Stimulated activated CD8-positive, alpha-beta memory T cell treated with anti-CD3 and anti-CD28 coated beads, Interleukin-4, amount 100 ng/mL, for 1 hour (primary cell): ENCODE measurements at places on chromosomes 1 and 21.

DNA sequence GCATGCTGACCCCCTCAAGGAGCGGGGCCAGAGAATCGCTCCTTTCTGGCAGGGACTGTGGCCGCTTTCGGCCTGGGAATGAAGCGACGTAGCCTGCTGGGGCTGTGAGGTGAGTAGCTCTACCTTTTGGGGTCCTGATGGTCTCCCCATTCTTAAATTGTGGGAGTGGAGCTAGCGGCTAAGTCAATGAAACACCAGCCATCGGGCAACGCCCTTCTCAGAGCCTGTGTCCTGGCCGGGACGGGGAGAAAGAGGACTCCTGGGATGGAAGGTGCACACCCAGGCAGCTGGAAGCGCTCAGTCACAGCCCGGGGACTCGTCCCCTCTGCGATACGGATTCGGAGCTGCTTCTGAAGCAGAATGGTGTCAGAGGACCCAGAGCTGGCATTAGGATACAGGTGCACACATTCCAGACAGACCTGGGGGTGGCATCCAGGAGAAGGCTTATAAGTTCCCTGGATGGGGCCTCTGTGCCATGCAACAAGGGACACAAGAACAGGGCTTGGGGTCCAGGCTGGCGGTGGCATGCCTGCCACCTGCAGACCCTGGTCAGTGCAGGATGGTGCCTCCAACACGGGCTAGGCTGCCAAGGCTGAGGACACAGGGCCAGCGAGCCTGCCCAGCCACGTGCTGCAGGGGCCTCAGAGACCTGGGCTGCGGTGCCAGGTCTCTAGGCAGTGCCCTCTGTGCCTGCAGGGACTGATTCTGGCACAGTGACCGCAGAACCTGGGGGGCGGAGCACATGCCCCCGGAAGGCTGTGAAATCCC is 945 bp upstream of the WNT9A start:
- no peak for DNase-seq

DNA sequence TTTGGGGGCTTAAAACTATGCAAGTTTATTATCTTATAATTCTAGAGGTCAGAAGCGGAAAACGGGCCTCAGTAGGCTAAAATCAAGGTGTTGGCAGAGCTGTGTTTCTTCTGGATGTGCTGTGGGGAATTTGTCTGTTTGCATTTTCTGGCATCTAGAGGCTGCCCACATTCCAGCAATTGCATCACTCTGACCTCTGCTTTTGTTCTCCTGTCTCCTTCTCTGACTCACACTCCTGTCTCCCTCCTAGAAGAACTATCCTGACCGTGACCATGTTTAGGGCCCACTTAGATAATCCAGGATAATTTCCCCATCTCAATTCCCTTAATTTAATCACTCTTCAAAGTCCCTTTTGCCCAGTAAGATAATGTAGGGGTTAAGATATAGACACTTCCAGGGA is 127.4 kb upstream of the DEPDC1 start:
- DNase-seq: no peak

DNA sequence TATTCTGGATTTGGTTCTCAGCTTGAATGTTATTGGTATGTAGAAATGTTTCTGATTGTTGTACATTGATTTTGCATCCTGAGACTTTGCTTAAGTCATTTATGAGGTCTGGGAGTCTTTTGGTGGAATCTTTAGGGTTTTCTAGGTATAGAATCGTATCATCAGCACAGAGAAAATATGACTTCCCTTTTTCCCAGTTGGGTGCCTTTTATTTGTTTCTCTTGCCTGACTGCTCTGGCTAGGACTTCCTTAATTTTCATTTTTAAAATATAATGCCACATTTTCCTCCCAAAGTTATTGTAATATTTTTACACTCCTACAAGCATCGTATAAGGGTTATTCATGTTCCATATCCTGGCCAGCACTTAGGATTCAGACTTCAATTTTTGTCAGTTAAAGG is 111.1 kb downstream of the FNBP1L start:
- no peak for DNase-seq

DNA sequence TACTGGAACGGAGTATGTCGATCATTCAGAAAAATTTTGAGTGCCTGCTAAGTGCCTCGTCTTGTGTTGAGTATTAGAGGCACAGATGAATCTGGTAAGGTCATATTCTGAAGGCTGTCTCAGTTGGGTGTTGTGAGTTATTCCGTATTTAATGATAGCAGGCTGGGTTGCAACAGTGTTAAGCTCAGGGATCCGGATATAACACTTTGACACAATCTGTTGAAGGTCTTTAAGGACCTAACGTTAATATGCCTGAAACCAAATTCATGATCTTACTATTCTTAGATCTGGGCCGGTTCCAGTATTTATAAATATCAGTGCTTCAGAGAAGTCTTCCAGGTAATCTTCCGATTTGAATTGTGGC is 555 bp downstream of the PRPF38A start:
- no peak for DNase-seq

DNA sequence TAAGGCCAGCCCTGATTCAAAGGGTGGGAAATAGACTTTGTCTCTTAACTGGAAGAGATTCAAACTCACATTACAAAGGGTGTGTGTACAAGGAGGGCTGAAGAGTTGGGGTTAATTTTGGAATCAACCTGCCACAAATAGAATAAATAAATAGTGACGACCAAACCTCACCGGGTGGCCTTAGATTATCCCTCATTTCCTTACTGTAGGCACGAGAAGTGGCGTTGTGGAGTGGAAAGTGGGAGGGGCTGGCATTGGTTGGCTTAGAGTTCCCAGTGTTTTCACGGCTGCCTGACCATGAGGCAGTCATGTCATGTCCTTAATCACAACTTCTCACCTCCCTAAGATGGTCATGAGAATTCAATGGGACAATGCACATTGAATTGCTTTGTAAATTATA is 21.3 kb upstream of the RUNX1 start:
- DNase-seq: no peak

GRCh38 chr1:83822208-83822607 is 176.7 kb downstream of the TTLL7 start:
- no peak for DNase-seq

- DNase-seq: no peak
Observed at GRCh38 chr1:198776602-198777029, 137.8 kb downstream of the PTPRC start.

DNA sequence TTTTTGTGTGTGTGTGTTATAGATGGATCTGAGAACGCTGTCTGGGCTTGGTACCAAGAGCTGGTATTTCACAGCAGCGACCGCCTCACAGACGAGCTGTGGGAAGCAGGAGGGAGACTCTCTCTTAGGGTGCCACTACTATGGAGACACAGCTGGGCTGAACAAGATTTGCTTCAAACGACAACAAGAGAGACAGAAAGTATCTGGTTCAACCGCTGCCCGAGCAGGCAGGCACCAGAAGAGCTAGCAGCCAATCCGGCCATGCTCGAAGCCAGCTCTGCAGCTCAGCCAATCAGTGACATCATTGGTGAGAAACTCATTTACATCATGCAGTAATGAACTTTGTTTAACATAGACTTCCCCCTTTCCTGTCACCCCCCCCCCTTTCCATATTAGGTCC is 341.3 kb downstream of the USP25 start:
- DNase-seq: no peak

DNA sequence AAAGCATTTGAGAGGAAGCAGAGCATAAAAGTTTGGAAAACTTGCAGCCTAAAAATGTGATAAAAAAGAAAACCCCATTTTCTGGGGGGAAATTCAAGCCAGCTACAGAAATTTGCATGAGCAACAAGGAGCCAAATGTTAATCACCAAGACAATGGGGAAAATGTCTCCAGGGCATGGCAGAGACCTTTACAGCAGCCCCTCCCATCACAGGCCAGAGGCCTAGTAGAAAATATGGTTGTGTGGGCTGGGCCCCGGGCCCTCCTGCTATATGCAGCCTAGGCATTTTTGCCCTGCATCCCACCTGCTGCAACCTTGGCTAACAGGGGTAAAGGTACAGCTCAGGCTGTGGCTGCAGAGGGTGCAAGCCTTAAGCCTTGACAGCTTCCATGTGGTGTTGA is 299.6 kb upstream of the NCAM2 start:
- no peak for DNase-seq

DNA sequence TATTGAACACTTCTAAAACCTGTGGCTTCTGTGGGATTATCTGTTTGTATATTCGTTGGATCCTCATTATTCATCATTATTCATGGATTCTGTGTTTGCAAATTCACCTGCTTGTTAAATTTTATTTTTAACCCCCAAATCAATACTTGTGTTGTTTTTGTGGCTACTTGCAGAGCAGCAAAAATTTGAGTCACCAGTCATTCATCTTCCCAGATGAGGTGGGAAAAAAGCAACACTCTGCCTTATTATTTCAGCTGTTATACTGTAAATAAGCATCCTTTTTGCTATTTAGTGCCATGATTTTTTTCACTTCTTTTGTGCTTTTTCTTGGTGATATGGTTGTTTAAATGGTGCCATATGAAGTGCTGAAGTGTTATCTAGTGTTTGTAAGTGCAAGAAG is 56.7 kb downstream of the RASAL2 start:
- DNase-seq: no peak

GRCh38 chr1:236281198-236281653 is 532 bp downstream of the ERO1B start:
- DNase-seq: no peak

DNA sequence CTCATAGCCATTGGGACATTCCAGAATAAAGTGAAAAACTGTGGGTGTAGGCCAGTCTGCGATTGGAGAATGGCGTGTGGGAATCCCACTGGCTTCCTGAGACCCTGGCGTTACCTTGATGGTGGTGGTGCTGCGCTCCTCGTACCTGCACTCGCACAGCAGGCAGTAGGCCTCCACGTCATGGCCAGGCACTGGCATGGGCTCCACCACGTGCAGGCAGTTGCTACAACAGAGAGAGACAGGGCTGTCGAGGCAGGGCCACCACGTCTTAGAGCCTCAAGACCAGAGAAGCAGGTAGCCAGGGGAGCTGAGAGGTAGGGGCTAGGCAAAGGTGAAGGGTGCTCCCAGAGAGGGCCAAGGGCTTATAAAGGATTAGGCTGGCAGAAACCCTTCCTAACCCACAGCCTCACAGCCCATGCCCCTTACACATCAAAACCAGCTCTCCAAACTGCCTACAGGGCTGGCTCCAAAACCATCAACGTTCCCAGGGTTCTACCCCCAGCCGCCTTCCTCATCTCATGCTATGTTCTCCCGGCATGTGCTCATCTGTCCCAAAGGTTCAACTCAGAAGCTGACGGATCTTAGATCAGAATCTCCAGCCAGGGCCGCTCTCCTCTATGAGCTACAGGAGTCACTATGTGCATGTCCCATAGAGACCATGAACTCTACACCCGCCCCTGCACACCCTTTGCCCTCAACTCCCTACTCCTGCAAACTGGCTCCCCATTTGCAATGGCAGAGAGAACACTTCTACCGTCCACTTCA is 7.5 kb downstream of the TMEM9 start:
- no peak for DNase-seq

DNA sequence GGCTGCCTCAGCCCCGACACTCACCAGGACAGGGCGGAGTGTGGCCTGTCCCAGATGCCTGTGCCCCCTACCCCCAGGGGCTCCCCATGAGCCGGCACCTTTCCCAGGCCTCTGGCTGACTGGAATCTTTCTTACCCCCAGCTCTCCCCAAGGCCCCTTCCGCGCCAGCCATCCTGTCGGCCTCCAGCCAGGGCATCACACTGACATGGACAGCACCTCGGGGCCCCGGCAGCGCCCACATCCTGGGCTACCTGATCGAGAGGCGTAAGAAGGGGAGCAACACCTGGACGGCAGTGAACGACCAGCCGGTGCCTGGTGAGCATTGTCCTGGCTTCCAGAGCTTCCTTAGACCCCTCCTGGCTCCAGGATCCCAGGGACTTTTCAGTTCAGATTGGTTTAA is 26.5 kb downstream of the IGFN1 start:
- no peak for DNase-seq

- DNase-seq: no peak
Observed at GRCh38 chr1:15734901-15735300, 1.2 kb upstream of the SLC25A34 start.
